ENCODE measurements at places on chromosomes 16 and 17. TPM values are rescaled to one million over a fixed set of nuclear protein-coding genes. Genes with fewer than 3 reads are reported as not detected.

Gene KCNG4
- not detected for total RNA-seq

Gene WDR81
- 48.6 TPM for total RNA-seq

Gene COX10
- total RNA-seq, result 20.8 TPM

Gene CNGB1
- total RNA-seq, result not detected

Gene P3H4
- total RNA-seq, result 46.0 TPM

Gene GJD3
- total RNA-seq, result not detected

Gene CREBBP
- total RNA-seq, result 7.6 TPM

Gene NOXO1
- total RNA-seq, result 0.23 TPM

Gene ZPBP2
- not detected for total RNA-seq

Data from LHCN-M2 (cell line).